Left renal pelvis (tissue), 4 donors: ENCODE measurements at places on chromosomes 16 and 17.

GRCh38 chr16:86626966-86627365, 48.6 kb downstream of the FOXL1 start:
- no peak for DNase-seq

DNA sequence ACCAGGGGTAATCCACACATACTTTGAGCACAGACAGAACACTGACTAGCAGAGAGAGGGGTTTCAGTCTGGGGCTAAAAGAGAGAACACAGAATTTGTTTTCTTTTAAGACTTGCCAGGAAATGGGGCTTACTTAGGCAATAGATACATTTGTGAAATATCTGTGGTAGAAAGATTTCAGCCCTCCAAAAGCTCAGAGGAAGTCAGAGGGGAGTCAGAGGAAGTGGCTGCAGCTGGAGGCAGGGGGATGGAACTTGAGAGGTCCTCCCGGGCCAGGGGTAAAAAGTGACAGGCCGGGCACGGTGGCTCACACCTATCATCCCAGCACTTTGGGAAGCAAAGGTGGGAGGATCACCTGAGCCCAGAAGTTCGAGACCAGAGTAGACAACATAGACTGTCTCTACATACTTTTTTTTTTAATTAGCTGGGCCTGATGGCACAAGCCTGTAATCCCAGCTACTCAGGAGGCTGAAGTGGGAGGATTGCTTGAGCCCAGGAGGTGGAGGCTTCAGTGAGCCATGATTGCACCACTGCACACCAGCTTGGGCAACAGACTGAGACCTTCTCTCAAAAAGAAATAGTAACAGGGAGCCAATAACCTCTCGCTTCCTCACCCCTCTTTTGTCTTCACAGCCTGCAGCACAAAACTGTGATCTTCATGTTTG, 49.9 kb downstream of the NLRC5 start:
- DNase-seq: no peak

GRCh38 chr16:85615014-85615851, 2.1 kb downstream of the GSE1 start:
- DNase-seq: no peak

- no peak for DNase-seq
Measured at GRCh38 chr16:20923876-20924275, 23.3 kb downstream of the LYRM1 start.

DNA sequence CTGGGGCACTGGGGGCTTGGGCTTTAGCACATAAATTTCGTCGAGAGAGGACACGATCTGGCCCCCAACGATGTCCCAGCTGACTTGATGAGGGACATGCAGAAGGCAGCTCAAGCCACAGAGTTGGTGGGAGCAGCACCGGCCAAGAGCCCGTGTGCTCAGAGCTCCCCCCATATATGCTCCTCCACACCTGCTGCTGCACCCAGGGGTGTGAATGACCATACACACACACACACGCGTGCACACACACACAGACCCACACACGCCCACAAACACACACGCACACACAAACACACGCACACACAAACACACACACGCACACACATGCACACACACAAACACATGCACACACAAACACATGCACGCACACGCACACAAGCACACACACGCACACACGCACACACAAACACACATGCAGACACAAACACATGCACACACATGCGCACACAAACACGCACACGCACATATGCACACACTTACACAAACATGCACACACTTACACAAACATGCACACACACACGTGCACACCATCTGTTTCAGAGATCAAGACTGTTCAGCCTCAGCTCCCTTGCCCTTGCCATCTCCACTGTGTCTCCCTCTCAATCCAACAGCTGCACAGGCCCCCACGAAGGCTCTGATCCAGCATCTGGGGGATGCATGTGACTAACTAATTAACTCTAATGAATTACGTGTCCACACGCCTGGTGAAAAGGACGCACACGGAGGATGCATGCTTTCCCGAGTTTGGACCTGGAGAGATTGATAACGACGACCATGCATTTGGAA, 85.6 kb upstream of the TNRC6C start:
- no peak for DNase-seq

DNA sequence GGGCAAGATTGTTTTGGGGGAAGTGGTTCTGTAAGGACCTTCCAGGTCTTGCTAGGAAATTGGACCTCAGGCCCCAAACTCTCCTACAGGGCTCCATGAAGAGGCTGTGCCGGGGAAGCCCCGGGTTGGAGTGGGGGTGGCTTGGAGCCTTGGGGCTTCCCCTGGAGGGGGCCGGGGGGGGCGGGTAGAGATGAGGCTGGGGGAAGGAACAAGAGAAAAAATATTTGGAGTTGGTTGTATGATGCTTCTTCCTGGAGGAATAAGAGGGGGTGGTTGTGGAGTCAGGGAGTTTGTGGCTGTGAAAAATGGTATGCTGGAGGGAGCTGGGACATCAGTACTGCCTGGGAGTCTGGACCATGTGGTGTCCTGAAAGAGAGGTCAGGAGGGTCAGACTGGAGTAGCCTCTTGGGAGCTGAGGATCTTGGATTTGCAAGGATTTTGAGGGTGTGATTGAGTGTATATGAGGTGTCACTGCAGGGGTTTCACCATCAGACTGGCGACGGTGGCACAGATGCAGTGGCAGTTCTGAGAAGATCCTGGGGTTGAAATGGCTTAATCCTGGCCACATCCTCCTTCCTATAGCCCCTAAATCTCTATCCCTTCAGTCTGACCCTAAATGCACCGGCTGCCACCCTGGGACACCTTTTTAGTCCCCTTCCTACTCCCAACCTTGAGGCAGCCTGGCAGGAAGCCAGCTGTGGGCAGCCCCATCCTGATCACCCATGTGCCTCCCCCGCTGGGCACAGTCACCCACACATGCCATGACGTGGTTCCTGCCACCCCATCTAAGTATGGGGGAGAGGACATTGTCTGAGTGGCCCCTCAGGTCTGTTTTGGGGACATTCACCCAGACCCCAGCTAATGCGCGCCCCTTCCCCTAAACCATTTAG, 10.9 kb downstream of the RARA start:
- DNase-seq: no peak

- DNase-seq: no peak
Measured at GRCh38 chr16:22098405-22099255, 6.3 kb downstream of the VWA3A start.
